ENCODE measurements at places on chromosomes 13 and 19. TPM values are rescaled to one million over a fixed set of nuclear protein-coding genes. Genes with fewer than 3 reads are reported as not detected.
A peak's percentile ranks its signal among the peaks of the same experiment; 100 is the strongest.

GRCh38 chr19:34484328-34484727 is 2.8 kb downstream of the WTIP start:
- no peak overlapping the region for H3K27ac ChIP-seq
- no peaks in the 10 kb centered on the region for H3K27me3 ChIP-seq
- no peaks in the 10 kb centered on the region for H3K36me3 ChIP-seq
- no peak overlapping the region for H3K4me3 ChIP-seq

The LGALS14 gene
- not detected for total RNA-seq

DNA sequence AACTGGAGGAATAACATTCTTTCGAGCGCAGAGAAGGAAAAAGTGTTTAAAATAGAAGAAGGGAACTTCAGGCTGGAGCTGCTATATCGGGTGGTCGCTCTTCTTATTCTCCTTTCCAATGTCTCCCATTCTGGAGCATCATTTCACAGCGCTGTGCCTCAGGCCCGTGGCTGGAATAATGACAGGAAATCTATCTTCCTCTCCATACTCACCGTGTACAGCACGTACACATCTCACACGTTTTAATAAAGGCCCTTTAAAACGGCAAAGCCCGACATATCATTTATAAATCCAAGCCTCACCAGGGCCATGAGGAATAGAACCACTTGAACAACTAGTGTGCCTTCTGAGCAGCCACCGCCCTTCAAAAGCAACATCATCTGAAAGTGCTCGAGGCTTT is 264.4 kb downstream of the TEX29 start:
- no peaks in the 10 kb centered on the region for H3K4me1 ChIP-seq
- H3K4me3 ChIP-seq, result no peak overlapping the region
- DNase-seq, result no peak
- H3K27ac ChIP-seq, result no peak overlapping the region
- H3K36me3 ChIP-seq, result no peaks in the 10 kb centered on the region

The GFY gene
- not detected for total RNA-seq

GRCh38 chr13:89554801-89555200 is 1792.7 kb upstream of the MIR17HG start:
- no peak overlapping the region for H3K4me3 ChIP-seq
- no peaks in the 10 kb centered on the region for H3K4me1 ChIP-seq
- no peak for DNase-seq
- no peaks in the 10 kb centered on the region for H3K27me3 ChIP-seq

DNA sequence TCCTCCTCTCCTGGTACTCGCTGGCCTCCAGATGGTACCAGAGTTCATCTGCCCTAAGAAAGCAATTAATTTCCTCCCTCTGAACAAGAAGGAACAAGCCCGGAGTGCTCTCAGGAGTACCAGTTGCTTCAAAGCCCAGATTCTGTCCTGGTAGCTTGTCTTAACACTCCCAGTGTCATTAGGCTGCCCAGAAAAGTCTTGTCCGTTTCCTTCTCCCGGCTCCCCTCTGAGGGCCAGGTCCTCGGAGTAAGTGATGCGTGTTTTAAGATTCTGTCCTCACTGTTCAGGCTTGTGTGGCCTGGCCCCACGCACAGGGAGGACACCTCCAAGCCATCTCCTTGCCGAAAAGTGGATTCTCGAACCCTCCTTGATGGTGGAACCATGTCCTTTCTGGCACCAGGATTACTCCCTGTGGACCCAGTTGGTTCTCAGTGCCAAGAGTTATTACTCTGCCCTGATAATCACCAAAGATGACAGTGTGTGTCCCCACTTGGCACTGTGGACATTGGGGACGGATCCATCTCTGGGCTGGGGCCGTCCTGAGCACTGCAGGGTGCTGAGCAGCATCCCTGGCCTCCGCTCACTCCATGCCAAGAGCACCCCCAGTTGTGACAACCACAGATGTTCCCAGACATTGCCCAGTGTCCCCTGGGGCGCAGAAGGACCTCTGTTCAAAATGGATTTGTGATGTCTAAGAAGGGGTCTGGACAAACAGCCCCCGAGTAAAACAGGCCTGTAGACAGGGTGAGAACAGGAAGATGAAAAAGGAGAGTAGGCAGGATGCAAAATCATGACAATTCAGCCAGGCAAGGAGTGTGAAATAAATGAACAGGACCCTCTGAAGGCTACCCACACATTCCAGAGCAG is 52.4 kb downstream of the RFX2 start:
- peak overlapping the region; percentile 97 for H3K27ac ChIP-seq
- H3K4me1 ChIP-seq, result peaks cover 56% of the 10 kb centered on the region
- no peaks in the 10 kb centered on the region for H3K36me3 ChIP-seq
- no peak for DNase-seq

The CBLC gene
- not detected for total RNA-seq

- no peak for DNase-seq
- H3K4me1 ChIP-seq, result no peaks in the 10 kb centered on the region
- H3K27ac ChIP-seq, result no peak overlapping the region
- peaks cover 59% of the 10 kb centered on the region for H3K36me3 ChIP-seq
- no peak overlapping the region for H3K4me3 ChIP-seq
Observed at GRCh38 chr13:21522847-21523246, 63.7 kb upstream of the ZDHHC20 start.

- DNase-seq, result no peak
- peaks cover 14% of the 10 kb centered on the region for H3K4me1 ChIP-seq
- H3K36me3 ChIP-seq, result no peaks in the 10 kb centered on the region
- H3K27me3 ChIP-seq, result peaks cover 60% of the 10 kb centered on the region
Observed at GRCh38 chr19:47429140-47429793, 9.9 kb upstream of the MEIS3 start.

The C2CD4C gene
- total RNA-seq, result 0.79 TPM

DNA sequence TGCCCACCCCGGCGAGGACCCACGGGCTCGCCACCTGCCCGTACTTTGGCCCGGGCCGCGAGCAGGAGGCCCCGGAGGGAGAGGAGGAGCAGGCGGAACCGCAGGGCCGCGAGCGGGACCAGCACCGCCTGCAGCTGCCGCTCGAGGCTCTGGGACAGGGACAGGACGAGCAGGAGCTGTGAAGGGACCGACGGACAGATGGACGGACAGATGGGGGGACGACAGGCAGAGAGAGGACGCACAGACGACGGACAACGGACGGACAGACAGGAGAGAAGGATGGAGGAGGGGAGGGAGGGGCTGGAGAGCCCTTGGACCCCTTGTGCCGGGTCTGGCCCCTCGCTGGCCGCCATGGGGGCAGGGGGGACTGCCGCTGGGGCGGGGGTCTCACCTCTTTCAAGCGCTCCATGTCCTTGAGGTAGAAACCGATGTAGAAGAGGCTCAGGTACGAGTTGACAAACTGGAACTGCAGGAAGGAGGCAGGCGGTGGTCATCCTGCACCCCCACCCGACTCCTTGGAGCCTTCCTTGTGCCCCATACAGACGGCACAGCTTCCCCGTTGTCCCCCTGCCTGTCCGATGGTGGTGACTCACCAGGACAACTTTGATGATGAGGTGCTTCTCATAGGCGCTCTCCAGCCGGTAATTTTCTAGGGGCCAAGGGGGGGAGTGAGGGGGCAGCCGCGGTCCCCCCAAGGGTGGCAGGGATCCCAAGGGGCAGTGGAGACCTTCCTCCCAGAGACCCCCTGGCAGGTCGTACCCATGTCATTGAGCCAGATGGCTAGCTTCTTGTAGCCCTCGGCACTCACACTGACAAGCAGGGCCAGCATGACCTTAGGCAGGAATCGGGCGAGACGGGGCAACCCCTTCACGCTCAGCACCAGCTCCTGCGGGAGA is 5.0 kb downstream of the ANO8 start:
- peaks cover 26% of the 10 kb centered on the region for H3K4me1 ChIP-seq
- no peak for DNase-seq
- H3K4me3 ChIP-seq, result peak overlapping the region; percentile 12

DNA sequence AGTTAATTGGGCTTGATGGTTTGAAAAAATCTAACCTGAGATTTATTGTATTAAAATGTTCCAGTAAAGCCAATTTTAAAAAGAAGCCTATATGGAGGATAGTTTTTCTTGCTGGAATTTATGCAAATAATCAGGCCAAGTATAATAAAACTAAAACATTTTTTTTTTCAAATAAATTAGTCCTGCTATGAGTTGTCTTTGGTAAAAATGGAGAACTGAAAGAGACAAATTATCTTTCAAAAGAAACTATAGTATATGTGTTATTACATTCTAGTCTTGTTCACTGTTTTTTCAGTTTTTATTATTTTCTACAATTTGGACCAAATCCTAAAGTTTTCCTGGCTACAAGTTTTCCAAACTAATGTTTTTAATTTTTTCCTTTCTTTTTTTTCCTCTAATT is 468.9 kb downstream of the UQCRFS1 start:
- H3K4me1 ChIP-seq, result no peaks in the 10 kb centered on the region
- DNase-seq, result no peak
- no peak overlapping the region for H3K27ac ChIP-seq
- H3K4me3 ChIP-seq, result no peak overlapping the region
- no peaks in the 10 kb centered on the region for H3K36me3 ChIP-seq
- no peaks in the 10 kb centered on the region for H3K27me3 ChIP-seq

DNA sequence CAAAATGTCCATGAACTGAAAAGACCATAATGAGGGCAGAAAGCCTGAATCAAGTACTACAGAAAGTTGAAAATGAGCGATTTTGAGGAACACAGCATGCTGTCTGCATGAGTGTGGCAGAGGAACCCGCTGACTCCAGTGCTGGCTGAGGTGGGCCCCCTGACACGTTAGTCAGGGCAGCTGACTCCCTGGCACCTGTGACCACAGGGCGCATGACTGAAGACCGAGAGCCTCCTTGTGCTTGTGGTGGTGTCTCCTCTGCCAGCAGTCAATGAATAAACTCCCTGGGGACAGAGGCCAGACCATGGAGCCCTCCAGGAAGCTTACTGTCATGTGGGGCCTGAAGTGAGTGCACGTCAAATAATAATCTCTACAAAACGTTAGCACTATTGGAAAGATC is 38.4 kb upstream of the VSTM2B start:
- H3K4me1 ChIP-seq, result no peaks in the 10 kb centered on the region
- H3K36me3 ChIP-seq, result no peaks in the 10 kb centered on the region
- no peaks in the 10 kb centered on the region for H3K27me3 ChIP-seq
- no peak for DNase-seq

Measured in heart left ventricle (tissue), 16 donors.